ENCODE measurements at places on chromosomes 5 and 9.

DNA sequence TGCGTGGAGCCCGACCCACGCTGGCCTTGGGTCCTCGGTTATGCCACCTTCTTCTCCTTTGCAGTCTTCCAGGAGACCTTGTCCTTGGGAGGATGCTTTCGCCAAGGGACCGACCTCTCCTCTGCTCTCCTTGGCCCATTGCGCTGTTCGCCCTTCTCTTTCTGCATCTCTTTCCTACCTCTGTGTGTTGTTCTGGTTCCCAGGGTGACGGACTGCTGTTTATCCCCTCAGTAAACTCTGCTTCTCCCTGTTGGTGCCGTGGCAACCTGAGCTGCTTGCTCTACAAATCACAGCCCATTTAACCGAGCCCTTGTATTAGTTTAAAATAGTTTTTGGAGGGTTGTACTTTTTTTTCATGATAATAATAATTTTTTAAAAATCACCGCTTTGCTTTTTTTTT lies 97.9 kb downstream of the DAPK1 start:
- DNase-seq, result no peak

DNA sequence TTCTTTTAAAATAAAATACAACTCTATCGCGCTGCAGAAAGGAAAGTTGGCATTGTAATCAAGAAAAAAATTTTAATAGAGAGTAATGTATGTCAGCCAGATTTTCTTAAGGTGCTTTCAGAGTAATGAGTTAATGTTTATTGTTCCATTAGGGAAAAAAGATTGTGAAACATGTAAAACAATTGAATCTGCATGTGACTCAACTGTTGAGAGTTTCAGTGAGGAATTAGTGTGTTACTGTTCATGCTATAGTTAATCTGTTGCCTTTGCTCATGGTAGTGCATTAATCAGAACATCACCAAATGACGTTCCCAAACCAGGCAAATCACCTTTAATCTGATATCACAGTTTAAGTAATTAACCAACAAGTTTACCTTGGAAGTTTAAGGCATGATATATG lies 600.5 kb downstream of the NR2F1-AS1 start:
- DNase-seq, result no peak

GRCh38 chr9:108162664-108163063 lies 673.1 kb upstream of the KLF4 start:
- no peak for DNase-seq

DNA sequence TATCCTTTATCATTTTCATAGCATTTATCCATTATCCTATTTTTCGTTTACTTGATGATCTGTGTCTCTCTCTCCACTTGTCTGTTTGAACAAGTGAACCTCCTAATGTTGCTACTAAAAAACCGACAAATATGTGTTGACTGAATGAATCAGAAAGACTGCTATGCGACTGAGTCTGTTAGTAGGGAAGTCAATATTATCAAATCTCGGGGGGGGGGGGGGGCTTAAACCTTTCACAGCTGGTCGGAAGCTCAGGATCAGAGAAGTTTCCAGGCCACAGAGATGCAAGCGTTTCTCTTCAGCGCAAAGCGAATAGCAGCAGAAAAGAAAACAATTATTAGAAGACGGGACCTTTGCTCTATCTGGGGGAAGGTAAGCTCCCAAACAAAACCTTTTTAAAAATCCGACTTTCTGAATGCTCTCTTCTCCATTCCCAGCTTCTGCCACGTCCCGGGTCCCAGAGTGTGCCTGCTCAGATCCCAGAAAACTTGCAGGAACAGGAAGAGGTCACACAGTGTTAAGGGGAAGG lies 412 bp downstream of the RIOK2 start:
- no peak for DNase-seq

DNA sequence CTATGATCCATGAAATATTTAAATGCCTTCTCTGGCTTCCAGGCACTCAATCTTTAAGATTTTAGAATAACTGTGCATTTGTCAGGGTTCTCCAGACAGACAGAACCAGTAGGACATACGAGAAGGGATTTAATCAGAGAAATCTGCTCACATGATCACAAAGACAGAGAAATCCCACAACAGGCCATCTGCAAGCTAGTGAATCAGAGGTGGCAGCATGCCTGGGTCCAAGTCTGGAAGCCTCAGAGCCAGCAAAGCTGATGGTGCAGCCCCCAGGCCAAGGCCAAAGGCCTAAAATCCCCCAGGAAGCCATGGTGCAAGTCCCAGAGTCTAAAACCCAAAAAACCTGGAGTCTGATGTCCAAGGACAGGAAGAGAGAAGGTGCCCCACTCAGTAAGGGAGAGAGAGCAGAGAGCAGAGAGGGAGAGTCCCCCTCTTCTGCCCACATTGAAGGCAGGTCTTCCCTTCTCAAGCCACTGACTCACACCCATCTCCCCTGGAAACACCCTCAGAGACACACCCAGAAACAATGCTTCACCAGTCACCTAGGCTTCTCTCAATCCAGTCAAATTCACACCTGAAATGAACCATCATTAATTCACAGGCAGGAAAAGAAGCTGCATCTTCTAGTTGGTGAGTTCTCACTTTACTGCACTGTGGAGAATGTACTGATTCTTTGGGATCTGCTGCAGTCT lies 48.7 kb downstream of the CAMSAP1 start:
- DNase-seq, result no peak

DNA sequence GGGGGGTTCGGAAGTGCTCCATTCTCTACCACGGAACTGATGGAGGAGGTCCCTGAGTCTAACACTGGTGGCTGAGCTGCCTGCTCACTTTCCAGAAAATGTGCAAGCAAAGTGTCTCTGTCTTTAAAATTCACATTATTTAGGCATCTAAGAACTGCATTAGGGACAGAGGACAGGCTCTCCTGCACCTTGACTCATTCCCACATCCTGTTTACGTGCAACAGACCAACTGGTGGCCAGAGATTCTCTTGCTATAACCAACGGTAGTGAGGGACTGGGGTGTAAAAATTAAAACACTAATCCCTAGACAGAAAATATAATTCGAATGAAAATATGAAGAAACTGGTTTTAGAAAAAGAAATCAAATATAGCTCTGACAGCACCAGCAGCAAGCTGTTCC lies 320.9 kb downstream of the IRX2 start:
- DNase-seq, result no peak

GRCh38 chr9:109780453-109781033 lies 545 bp downstream of the PALM2AKAP2 start:
- no peak for DNase-seq

DNA sequence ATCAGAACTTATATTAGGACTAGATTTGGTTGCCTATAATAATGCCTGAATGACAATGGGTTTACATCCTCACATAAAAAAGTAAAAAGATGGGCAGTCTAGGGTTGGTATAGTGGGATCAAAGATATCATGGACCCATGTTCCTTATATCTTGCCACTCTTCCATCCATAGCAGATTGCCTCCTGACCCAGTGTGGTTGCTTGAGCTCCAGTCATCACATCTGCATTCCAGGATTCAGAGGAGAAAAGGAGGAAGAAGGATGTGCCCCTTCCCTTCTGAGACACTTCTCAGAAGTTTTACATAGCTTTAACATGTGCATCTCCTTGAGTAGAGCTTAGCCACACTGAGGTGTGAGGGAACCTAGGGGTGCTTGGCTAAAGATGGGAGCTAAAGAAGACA lies 22.9 kb downstream of the RALGPS1 start:
- no peak for DNase-seq

DNA sequence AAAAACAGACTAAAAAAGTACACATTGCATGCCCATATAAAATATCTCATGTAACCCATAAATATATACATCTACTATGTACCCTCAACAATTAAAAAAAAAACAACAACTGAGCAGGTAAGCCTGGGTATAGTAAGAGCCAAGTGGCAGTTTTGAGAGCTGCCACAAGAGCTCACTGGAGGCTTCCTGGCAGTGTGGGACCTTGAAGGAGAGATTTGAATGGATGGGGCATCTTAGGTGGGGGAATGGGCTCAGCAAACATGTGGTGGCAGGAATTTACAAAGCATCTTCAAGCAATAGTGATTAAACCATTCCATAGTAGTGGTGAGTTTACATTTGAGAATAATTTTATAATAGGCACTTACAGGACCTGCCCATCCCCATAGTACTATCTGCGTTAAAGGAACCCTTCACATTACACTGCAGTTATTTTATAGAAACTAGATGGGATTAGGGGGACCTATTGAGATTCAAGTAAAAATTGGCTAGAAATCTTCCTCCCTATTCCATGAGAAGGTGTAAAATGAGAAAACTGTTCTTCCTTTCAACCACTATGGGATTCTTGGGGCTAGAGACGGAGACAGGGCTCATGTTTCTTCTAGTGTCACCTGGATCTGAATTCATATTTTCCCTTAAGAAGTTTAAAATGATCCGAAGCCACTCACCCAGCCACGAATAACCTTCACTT lies 6.9 kb downstream of the MEGF10 start:
- DNase-seq, result no peak

DNA sequence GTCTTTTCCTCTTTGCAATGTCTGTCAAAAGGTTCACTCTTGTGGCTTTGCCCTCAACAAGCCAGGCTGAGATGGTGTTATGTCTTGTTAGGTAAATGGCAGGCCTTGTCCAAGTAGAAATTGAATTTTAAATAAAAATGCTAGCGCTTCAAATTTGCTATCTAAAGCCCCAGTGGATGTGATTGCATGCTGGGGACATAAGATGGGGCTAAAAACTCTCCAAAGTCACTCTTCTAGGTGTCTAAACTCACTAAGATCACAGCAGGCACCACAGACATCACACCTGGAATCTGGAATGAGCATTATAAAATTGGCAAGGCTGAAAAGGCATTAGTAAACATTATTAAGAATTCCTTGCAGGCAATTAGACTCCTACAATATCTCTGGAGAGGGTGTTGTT lies 262.7 kb upstream of the CLINT1 start:
- no peak for DNase-seq

GRCh38 chr5:145463634-145464033 lies 371.5 kb downstream of the PRELID2 start:
- DNase-seq, result no peak

DNA sequence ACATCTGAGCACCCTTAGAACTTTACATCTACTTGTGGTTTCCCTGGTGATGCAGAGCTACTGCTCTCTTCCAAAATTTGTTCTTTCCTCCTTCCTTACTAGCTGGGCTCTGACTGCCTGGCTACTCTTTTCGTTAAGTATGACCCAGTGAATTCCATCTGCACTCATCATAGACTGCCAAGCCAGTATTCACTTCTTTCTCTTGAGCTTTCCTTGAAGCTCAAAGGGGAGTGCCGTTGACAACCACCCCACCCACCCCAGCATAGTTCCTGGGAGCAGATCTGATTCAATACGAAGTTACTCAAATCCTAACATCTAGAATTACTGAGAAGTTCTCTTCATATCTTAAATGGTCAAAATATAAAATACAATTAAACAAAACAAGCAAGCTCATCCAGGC lies 190.5 kb downstream of the ADAMTS12 start:
- DNase-seq, result no peak

- DNase-seq, result no peak
Observed at GRCh38 chr5:6744841-6745705, 31.8 kb downstream of the TENT4A start.

DNA sequence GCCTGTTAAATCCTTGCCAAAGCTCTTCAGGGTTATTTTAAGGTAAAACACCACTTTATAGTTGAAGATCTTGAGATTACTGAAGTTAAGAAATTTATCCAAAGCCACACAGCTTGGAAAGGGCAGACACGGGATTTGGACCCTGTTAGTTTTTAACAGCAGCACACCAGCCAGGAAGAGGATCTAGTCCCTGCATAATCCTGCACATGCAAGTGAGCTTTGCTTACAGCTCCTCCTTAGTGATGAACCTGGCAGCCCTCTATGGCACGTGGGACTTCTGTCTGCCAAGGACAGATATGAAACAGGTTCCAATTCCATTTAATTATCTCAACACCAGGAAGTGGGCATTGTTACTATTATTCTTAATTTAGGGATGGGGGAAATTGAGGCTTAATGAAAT lies 108.7 kb downstream of the TRIM32 start:
- no peak for DNase-seq

DNA sequence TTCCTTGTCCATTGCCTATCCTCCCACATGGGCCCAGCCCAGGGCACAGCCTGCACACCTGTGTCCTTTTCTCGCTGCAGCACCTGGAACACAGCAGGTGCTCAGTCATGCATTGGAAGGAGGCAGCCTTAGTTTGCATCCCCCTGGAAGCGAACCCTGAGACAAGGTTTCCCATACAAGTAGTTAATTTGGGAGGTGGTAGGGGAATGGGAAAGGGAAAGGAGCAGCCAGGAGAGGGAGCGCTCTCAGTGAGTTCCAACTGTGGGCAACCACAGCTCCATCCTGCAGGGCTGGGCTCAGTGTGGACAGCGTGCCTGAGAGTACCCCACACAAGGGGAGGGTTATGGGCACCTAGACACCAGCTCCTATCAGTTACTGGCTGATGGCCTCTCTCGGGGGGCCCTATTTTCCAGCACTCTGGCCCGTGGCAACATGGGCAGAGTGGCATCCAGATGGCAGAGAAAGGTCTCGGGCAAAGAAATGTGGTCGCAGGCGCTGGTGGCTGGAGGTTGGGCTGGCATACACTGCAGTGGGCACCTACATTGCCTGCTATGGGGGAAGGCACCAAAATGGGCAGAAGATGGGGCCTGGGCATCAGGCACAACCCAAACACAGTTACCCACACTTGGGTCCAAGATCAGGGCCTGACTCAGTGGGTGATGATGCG lies 50.1 kb downstream of the TSPAN17 start:
- DNase-seq, result no peak

Data from stimulated activated CD8-positive, alpha-beta memory T cell treated with anti-CD3 and anti-CD28 coated beads, Interleukin-15, amount 100 ng/mL, for 48 hours (primary cell).